ENCODE measurements at places on chromosomes 4 and X.

DNA sequence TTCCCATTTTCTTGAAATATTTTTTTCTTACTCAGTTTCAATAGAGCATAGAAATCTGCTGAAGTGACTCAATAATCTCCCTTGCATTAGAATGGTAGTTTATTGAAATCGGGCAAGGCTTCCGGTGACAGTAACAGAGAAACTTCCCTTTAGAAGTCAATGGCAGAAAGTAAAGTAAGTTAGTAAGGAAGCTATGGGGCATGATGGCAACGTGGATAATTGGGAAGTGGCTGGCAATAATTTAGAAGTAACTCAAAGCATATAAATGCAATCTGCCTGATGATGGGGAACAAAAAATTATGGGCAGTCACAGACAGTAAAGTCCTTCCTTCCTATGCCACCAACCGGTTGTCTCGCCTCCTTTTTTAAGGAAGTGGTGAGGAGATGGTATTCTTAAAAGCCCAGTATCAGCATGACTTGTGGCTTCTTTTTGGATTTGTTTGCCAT is 7.6 kb downstream of the CYBB start:
- no peak for DNase-seq

GRCh38 chrX:47687263-47687662 is 28.3 kb upstream of the UXT start:
- DNase-seq = no peak

DNA sequence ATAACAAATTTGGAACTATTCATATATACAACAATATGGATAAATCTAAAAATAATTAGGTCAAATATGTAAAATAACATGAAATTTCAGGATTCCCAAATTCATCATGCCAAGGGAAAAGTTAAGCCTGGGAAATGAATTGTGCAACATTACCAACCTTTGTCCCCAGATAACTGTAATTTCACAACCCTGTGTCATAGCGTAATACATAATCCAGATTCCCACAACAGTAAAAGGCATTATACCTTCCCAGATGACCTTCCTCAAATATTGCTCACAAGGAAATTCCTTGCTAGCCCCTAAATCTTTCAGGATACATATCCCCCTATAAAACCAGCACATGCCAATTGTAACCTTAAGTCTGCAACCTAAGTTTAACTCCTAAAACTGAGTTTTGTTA is 32.9 kb upstream of the RAB40A start:
- DNase-seq = no peak

GRCh38 chr4:169566021-169566818 is 46.2 kb downstream of the NEK1 start:
- no peak for DNase-seq

DNA sequence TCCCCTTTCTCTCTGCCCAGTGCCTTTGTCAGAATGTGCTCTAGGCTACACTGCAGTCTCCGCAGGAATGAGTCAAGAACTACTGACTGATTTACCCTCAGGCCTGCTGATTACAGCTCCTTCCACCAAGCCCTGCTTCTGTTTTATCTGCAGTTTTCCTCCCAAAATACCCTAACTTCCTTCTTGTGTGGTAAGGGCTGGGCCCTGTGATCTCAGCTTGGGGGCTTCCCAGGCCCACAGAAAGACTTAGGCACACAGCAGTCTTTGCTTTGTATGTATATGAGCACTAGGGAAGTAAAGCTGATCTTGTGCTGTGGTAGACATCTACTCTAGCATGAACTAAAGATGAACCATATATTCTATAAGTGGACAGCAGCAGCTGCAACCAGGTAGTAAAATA is 18.8 kb downstream of the PAK3 start:
- DNase-seq = no peak

DNA sequence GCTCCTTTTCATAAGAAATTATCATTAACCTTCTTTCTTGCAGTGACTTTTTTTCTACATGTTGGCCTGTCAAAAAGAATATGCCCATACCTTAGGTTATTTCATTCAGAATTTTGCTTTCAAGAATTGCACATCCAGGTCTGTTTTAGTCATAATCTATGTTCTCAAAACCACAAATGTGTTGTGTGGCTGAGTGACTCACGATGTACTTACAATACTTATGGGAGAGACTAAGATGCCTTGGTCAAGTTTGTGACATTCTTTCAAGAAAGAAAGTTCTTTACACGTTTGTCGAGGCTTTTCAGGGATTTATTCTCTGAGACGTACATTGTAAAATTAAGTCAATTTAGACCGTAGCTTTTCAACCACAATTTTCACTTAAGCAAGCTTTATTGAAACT is 396.7 kb downstream of the FSTL5 start:
- DNase-seq = no peak

DNA sequence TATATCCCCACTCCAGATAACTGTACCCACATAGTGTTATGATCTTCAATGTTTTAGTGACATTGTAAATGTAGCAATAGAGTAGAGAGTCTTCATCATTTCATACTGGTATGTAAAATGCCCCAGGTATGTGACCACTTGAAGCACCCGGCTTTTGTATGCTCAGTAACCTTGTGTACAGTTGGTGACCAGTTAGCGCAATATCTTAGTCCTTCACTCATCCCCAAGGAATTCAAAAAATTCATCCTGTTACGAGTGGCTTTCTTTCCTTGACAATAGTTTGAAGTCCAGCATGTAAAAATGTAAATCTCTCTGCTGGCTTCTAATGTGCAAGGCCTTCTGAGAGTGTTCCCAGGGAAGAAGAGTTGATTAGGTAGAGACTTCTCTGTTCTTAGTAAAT is 145.6 kb downstream of the ARX start:
- DNase-seq = no peak

DNA sequence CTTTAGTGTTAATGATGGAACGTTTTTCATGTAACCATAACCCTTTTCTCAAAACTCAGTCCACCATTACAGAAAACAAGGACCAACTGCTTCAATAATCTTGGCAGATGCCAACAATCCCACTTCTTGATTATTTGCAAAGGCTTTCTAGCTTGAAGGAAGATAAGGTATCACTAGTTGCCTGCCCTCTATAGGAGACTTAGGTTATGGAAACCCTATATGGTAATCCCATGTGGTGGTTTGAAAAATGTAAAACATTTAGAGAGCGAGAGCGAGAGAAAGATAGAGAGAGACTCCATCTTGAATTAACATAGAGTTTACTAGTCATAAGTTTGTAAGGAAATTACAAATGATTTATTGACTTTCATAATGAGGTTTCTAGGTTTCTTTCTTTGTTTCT is 1627.5 kb upstream of the TENM3 start:
- DNase-seq = no peak

DNA sequence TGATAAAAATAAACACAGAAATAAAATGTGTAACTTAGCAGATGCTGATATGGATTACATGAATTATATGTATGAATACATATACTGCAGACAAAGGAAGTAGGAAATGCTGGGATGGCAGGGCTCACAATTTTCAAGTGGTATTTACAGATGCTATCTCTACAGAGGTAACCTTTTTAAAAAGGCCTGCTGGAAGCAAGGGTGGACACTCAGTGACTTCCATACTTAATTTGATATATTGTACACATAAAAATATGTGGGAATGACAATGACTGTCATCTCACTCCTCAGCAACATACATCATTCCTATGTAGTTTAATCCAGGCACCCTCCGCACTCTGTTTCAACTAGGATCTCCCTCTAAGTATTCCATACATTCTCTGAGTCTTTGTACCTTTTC is 452.9 kb downstream of the DTHD1 start:
- DNase-seq = no peak

DNA sequence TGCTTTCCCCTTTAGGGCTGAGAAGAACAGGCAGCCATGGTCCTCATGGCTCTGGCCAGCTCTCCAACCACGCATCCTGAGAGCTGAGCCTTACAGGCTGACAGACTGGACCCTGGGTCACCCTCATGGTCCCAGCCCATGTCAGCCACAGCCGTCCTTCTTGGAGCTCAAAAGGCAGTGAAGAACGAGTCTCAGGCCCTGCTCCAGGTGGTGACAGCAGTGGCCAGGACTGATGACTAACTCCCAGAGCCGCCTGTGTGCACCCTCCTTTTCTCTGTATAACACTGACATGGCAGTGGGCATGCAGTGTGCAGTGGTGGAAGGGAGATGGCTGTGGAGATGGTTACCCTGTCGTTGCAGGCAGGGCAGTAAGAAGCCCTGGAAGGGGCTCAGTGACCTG is 10.3 kb upstream of the DUSP9 start:
- DNase-seq = no peak

- DNase-seq = no peak
Measured at GRCh38 chr4:185305979-185306442, 89.7 kb downstream of the LRP2BP start.

DNA sequence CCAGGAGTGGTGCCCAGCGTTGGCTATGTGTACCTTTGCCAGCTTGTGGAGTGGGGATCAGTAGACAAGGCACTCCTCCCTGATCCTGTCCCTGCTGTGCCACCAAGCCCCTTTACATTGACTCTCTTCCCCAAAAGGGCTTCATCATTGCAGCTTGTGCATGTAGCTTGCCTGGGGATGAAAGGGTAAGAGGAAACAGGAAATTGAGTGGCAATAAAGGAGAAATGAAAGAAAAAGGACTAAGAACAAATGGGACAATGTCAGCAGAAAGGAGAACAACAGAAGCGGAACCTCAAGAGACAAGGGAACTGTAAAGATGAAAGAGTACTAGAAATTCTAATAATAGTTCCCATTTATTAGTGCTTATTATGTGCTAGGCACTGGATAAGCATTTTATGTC is 8.7 kb upstream of the IL13RA1 start:
- no peak for DNase-seq

DNA sequence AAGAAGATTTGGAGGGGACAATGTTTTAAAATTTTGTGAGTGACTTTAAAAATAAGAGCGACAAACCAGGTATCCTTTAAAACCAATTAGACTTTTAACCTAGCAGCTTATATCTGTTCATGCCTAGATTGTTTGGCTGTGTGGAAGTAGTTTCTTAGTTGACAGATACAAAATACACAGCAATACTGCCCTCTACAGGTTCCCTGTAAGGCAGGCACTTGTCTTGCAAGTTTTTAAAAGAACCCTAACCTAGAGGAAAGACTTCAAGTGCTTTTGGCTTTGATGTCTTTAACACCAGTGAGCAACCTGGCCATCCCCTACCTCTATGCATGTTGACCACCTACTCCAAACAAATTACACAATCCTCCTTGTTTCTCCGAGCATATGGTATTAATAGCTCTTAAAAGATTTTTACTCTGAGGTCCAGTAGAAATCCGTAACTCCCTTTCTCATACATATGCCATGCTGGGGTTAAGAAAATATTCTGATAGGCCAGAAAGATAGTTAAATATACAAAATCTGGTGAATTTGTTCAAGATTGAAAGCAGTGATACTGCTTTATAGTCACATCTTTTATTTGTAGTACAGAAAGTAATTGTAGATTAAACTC is 273.0 kb downstream of the ARHGAP24 start:
- DNase-seq = no peak

- DNase-seq = no peak
Measured at GRCh38 chr4:75343333-75343732, 170.9 kb downstream of the RCHY1 start.

DNA sequence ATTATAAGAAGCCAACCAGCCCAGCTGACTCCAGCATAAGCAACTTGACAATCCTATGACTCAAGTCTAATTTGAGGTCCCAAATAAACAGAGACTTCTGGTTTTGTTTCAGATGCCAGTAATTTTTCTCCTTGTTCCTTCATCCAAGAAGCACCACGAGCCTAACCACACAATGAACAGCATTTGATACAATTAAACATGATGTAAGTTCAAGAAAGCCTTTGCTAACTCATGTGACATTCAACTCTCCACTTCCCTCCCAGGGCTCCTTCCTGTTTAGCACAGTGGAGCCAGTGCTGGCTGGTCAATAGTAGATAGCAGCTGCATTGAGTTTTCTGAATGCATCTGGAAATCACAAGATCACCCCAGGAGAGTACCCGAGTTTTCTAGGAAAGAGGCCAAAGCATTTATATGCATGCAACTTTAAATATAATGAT is 206.3 kb downstream of the ARHGAP24 start:
- DNase-seq = no peak

Measured in activated T-helper 1 cell treated with anti-CD3 and anti-CD28 coated beads, Interleukin-2, amount 50 U/mL, for 16 hours (primary cell).